NCI-H524 treated with DMSO at 0.1 percent for 48 hours (cell line): ENCODE measurements at places on chromosomes 6 and 20.
A peak's percentile ranks its signal among the peaks of the same experiment; 100 is the strongest.

- no peak for DNase-seq
Measured at GRCh38 chr20:15895560-15896084, 677.6 kb downstream of the KIF16B start.

- DNase-seq: no peak
Measured at GRCh38 chr20:50799176-50799889, 4.5 kb downstream of the BCAS4 start.

GRCh38 chr6:11964729-11965335 is 47.3 kb upstream of the HIVEP1 start:
- no peak for DNase-seq

- no peak for DNase-seq
Measured at GRCh38 chr20:37845241-37845681, 57.7 kb upstream of the VSTM2L start.

- DNase-seq: no peak
Measured at GRCh38 chr6:130188207-130188899, 34.4 kb downstream of the SAMD3 start.

- DNase-seq: no peak
Measured at GRCh38 chr6:44670146-44670545, 282.6 kb downstream of the CDC5L start.

- DNase-seq: no peak
Measured at GRCh38 chr20:49935746-49936152, 448 bp upstream of the RNF114 start.

GRCh38 chr6:47278545-47278944 is 31.2 kb downstream of the TNFRSF21 start:
- DNase-seq: no peak

DNA sequence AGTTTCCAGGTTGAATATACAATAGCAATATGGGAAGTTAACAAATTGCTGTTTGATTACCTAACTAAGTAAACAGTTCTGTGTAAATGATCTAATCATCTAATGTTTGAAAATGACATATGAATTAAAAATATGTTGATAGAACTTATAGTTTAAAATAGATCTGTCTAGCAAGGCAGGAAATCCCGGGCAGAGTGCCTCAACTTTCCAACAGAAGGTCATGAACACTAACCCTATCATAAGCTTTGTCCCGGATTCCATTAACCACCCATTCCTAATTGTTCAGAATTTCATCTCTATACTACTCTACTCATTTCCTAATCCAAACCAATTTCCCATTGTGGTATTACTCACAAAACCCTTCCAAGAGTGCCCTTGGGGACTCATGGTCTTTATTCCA is 10.2 kb downstream of the TAAR1 start:
- no peak for DNase-seq

- peak; percentile 48 for DNase-seq
Measured at GRCh38 chr20:53918949-53919361, 151.4 kb downstream of the BCAS1 start.

- DNase-seq: no peak
Measured at GRCh38 chr6:11732036-11732631, 46.5 kb downstream of the ADTRP start.

- DNase-seq: peak; percentile 12
Measured at GRCh38 chr6:106079961-106080762, 6.0 kb upstream of the PRDM1 start.

DNA sequence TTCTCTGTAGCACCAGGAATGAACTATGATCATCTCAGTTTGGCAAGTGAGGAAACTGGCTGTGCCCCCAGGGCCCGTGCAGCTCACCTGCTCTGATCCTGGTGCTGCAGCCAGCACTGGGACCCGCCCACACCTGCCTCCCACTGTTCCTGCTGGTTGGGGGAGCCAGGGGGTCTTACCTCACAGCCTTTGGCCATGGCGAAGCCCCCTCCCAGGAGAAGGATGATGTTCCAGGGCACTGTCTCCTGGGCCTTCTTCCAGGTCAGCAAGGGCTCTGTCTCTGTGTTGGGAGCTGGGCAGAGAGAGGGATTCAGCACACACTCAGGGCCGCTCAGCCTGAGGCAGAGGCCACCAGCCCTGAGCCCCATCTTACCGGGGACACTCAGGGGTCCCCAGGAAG is 24.9 kb upstream of the OCSTAMP start:
- no peak for DNase-seq

DNA sequence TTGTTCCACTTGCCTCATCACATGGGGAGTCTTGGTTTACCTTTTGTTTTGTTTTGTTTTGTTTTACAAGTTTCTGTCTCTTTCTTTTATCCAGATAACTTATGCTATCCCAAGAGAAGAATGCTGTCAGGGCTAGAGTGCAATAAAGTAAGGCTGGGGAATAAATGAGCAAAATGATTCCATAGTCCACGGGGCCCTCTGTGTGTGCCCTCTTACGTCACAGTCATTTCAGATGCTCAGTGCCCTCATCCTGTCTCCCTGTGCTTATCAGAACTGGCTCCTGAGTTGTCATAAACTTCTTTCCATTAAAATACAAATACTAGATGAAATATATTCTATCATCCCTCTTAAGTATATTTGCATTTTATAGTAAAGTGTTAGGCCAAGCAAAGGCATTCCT is 30.8 kb upstream of the ENPP1 start:
- DNase-seq: no peak

GRCh38 chr20:45187693-45188092 is 13.0 kb downstream of the PI3 start:
- DNase-seq: no peak

DNA sequence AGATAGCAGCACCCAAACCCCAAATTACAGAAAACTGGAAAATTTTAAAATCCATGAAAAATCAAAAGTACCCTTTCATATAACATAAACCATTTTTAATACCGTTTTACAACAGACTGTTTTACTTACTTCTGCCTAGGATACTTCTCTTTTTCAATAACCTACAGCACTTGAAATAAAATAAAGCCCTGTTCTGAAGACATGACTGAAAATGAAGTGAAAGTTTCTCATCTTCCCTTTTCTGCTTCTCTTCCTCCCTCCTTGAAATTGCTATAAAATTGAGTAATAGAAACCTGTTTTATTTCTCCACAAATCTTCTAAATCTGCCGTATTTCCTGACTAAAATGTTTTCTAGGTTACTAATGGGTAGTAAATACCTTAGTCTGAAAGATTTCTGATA is 20.3 kb downstream of the MMS22L start:
- no peak for DNase-seq

GRCh38 chr6:113481910-113482309 is 375.2 kb upstream of the MARCKS start:
- no peak for DNase-seq

- no peak for DNase-seq
Measured at GRCh38 chr20:1809611-1810510, 85.3 kb upstream of the SIRPA start.

GRCh38 chr20:57699395-57699794 is 10.4 kb downstream of the PMEPA1 start:
- DNase-seq: no peak

DNA sequence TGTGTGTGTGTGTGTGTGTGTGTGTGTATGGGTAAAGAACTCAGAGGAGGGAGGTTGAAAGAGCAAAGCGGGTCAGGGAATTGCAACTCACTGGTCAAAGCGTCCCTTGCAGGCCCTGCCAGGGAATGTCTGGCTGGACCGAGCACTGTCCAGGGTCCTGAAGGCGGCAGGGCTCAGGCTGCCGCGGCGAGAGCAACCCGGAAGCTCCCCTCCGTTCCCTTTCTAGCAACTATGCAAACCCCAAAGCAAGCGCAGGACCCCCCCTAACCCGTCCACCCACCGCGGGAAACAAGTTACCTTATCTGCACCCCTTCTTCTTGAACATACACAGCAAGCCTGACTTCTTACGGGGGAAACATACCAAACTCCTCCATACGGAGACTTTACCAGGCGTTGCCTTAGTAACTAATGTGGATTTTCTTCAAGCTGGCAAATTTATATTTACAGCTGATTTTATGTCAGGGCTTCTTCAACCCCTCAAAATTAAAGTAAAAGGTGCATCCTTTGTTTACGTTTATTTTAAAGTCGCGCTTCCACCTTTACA is 538 bp upstream of the GRM1 start:
- no peak for DNase-seq

GRCh38 chr20:19713822-19714578 is 44.1 kb upstream of the RIN2 start:
- no peak for DNase-seq

DNA sequence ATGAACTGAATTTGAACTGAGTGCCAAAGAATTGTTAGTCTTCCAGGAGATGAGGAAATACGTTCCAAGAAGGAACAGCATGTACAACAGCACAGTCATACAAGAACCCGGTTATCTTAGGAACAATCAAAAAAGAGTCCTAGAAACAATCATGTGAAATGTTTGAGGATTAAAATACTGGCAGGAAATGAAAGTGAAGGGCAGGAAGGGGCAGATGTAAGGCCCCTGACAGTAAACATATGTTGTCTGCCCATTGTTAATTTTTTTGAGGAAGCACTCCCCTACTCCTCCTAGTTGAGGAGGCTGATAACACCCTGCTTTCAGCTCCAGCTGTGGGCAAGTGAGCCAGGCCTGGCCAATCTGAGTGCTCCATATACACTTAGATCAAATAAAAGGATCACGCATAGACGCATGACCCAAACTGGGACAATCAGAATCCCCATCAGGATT is 220.9 kb downstream of the HACE1 start:
- no peak for DNase-seq

GRCh38 chr6:117142995-117143394 is 122.4 kb upstream of the VGLL2 start:
- no peak for DNase-seq

GRCh38 chr6:162222521-162222920 is 505.0 kb downstream of the PRKN start:
- DNase-seq: no peak

DNA sequence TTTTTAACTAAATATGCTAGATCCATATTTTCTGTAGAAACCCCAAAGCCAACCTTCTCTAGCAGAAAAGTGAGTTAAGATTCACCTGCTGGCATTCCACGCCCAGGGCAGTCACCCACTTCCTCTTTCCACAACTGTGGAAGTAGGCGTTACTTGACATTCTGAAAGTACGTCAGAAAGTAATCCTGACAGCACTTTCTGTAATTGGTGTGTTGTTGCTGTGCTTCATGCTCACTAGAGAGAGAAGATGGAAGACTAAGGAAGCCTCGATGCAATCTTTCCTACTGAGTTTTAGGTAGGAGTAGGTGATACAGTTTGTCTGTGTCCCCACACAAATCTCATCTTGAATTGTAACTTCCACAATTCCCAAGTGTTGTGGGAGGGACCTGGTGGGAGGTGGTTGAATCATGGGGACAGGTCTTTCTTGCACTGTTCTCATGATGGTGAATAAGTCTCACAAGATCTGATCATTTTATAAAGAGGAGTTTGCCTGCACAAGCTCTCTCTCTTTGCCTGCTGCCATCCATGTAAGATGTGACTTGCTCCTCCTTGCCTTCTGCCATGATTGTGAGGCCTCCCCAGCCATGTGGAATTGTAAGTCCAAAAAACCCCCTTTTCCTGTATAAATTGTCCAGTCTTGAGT is 101.1 kb downstream of the MAP3K7 start:
- DNase-seq: no peak

GRCh38 chr6:77678048-77678447 is 25.2 kb downstream of the MEI4 start:
- no peak for DNase-seq

DNA sequence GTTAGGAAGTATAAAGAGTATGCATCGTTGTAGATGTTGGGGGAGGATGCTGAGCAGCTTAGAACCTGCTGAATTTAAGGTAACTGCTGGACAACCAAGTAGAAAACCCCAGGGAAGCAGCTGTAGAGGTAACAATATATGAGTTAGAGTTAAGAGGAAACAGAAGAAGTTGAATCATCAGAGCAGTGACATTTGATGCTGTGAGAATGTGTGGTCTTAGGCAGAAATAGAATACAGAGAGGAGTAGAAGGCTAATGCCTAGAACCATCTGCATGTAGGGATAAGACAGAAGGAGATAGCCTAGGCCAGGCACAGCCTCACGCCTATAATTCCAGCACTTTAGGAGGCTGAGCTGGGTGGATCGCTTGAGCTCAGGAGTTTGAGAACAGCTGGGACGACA is 22.6 kb upstream of the DYNLRB1 start:
- no peak for DNase-seq

GRCh38 chr6:24980507-24981385 is 45.0 kb upstream of the RIPOR2 start:
- DNase-seq: no peak

GRCh38 chr6:134164300-134164699 is 111.9 kb upstream of the SLC2A12 start:
- no peak for DNase-seq

DNA sequence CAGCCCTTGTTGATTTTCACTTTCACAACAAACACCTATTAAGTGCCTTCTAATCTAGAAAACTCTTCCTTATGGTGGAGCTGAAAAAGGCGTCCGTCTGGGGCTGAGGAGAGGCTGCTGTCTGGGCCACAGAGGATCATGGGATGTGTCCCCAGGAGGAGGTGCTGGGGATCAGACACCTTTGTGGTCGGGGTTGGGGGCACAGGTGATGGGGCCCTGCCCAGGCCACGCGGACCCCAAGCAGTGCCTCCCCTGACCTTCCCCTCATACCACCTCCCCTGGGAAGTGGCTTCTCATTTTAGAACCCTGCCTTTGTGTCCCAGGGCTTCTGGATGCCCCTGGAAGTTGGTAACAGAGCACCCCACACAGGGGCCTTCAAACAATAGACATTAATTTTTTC is 41.1 kb downstream of the SUN5 start:
- DNase-seq: no peak

- DNase-seq: no peak
Measured at GRCh38 chr6:89009624-89010059, 46.2 kb upstream of the RNGTT start.

GRCh38 chr6:26392932-26393636 is 9.0 kb upstream of the BTN3A1 start:
- peak; percentile 40 for DNase-seq

DNA sequence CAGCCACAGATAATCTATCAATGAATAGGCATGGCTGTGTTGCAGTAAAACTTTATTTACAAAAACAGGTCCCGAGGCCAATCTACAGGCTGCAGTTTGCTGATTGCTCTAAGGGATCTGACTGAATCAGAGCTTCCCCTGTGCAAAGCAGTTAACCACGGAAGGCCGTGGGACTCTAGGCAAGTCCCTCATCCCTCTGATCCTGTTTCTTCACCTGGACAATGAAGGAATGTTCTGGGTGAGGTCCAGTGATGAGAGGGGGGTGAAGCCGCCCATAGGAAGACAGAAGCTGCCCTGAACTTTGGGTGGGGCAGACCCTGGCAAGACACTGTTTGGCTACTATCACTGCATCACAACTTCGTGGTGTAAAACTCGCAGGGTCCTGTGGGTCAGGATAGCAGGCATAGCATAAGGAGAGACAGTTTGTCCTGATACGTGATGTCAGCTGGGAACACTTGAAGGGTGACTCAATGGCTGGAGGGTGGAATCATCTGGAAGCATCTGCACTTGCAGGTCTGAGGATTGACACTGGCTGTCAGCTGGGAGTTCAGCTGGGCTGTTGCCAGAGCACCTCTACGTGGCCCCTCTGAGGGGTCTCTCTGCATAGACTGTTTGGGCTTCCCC is 33.3 kb upstream of the TGM2 start:
- DNase-seq: no peak

- DNase-seq: no peak
Measured at GRCh38 chr20:9966966-9967365, 67.8 kb upstream of the ANKEF1 start.

- DNase-seq: no peak
Measured at GRCh38 chr6:170227521-170227983, 63.3 kb downstream of the DLL1 start.

- DNase-seq: no peak
Measured at GRCh38 chr6:33652002-33652401, 30.9 kb downstream of the ITPR3 start.

- no peak for DNase-seq
Measured at GRCh38 chr6:107604549-107604948, 114.6 kb downstream of the SOBP start.
